ENCODE measurements at places on chromosomes 1 and 21.

DNA sequence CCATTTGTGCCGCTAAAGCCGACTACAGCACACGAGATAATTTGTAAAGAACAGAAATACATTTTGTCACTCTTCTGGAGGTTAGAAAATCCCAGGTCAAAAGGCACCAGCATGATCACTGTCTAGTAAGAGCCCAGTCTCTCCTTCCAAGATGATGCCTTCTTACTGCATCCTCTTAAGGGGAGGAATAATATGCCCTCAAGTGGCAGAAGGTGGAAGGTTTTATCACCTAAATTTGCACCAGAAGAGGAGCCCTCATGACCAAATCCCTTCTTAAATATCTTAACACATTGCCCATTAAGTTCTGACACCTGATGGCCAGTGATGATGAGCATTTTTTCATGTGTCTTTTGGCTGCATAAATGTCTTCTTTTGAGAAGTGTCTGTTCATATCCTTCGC lies 326.7 kb upstream of the RGS18 start:
- DNase-seq = no peak

DNA sequence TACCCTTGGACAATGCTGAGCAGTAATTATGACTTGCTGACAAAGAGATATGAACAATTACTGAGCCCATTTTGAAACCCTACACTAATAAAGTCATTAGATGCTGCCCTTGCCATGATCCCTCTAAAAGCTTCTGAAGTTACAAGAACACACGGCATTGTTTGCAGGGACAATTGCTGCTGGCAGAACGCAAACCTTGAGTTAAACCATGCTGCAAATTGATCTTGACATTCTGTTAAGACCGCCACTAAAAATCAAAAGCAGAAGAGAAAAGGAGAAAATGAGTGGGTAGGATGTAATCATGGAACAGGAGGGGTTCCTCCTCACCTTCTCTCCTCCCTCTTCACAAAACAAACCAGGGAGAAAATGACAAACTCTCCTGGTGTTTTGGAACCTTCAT lies 136.2 kb upstream of the DMRTA2 start:
- DNase-seq = no peak

GRCh38 chr1:56309065-56309464 lies 270.3 kb downstream of the PLPP3 start:
- no peak for DNase-seq

GRCh38 chr1:24886241-24886640 lies 43.8 kb downstream of the RUNX3 start:
- DNase-seq = no peak

DNA sequence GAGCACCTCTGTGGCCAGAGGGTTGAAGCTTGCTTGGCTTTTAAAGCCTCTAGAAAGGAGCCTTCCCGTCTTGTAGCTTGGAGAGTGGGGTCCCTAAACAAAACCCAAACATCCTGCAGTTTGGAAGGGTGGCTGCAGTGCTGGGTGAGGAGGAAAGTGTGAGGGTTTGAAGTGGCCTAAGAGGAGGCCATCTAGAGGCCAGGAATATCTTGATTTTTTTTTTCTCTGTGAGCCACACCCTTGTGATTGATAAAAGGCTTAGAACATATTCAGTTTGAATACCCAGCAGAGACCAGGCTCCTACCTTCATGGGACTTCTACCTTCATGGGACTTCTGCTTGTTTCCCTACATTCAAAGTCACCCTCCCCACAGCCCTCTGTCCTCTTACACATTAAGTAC lies 37.3 kb upstream of the PIGV start:
- DNase-seq = no peak

DNA sequence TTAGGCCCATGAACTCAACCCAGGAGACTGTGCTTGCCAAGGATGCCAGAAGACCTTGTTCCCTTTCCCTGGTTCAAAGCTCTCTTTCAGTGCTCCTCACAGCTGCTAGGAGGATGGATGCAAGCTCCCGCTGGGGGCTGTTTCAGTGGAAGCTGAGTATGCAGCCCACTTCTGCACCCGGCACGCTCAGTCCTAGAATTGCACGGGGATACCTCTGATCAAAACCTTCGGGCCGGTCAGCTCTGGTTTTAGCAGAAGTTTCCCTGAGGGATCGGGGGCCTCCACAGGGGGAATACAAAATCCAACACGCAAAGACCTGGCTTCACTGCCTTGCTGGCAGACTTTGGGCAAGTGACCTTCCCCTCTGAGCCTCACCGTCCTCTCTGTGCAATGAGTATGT lies 4.2 kb upstream of the SSBP3 start:
- DNase-seq = no peak

GRCh38 chr1:23718482-23718881 lies 24.8 kb upstream of the ELOA start:
- DNase-seq = no peak

DNA sequence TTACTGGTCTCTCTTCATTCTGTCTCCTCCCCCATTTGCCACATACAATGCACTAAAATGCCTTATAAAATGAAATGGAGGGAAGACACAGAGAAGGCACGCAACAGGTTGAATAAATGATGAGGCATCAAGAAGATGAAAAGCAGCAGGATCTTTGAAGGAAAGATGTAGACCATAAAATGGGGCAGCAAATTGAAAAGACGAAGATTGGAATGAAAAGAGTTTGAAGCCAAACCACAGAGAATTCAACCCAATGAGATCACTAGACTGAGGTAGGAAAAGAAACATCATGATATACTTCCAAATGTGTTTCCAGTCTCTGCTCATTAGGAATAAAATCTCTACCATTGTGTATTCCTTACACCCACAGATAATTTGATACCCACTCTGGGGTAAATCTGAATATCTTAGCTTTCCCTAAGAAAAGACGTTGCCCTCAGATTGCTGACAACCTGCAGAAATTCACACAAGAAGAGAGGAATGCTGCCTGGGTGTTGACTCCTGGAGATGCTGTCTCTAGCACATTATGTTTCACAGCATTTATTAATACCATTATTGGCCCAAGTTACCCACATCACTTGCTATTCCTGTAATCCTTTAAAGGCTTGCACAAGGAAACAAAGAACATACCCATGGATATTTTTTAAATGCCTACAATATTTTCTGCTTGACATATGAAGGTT lies 230.9 kb downstream of the LTN1 start:
- no peak for DNase-seq

- DNase-seq = no peak
Measured at GRCh38 chr1:96756789-96757188, 35.2 kb downstream of the PTBP2 start.

DNA sequence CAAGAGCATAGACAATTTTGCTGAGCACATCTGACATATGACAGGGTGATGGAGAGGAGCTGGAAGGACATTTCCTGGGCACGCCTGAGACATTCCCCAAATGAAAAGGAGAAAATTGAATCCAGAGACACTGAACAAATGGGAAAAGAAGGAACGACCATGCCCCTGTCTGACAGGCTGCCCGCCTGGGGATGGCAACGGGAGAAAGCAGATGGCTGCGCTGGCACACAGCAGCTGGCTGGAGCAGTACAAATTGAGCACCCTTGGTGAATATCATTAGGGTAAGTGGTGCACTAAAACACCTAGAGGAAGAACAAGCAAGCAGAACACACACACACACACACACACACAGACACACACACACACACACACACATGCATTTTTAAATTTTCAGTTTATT lies 174.3 kb upstream of the DUSP10 start:
- no peak for DNase-seq

- DNase-seq = no peak
Measured at GRCh38 chr1:212955098-212955497, 4.8 kb downstream of the VASH2 start.

DNA sequence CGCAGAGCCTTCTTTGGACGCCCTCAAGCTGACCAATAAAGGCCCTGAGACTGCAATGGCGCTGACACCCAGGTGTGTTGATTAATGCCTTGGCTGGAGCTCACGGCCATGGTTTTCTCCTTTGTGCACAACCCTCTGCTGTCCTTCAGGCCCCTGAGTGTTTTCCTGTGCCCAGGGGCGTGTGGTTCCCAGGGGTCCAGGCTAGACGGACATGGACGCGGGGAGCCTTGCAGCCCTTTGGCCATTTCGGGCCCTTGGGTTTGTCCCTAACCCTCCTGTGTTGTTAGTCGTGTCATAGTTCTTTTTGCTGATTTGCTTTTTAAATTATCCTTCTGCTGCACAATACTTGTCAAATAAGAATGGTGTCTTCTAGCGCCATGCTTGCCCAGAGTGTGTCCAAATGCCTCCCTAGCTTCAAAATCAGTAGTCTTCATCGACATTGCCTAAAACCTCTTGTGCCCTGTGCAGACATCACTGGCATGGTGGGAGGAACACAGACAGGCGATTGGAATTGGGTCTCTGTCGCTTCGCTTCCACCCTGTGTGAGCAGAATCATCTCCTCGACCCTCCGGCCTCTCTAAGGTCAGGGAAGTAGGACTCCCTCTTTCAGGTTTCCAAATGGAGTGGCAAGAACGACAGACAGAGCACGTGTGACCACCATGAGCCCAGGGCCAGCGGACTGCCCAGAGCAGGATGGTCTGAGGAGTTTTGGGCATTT lies 1.9 kb downstream of the KRTAP10-4 start:
- DNase-seq = no peak

DNA sequence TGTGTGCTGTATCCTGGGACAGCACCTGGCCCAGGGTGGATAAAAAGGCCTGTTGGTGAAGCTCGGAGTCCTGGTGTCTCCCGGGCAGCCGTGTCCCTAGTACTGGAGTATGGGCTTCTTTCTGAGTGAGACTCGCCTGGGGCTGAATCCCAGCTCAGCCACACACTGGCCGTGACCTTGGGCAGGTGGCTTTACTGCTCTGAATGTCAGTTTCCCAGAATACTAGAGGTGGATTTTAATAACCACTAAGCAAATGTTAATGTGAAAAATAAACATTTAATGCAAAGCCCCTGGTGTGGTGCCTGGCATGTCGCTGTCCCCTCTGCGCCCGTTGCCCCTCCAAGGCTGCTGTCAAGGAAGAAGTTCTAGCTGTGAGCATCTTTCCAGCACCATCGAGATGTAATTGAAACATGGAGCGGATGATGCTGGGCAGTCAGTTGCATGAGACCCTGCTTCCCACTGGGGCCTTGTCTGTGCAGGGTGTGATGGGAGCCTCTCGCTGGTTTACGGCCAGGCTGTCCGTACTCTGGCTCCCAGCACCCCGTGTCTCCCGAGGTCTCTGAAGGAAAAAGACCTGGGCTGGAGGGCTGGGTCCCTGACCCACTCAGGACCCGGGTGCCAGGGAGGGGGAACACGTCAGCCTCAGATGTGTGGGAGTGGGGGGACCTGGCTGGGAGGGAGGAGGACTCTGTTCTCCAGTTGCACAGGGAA lies 527.8 kb downstream of the MATN1 start:
- no peak for DNase-seq
